ENCODE measurements at places on chromosomes 7 and 10.

GRCh38 chr10:117631276-117632145, 89.0 kb downstream of the EMX2 start:
- DNase-seq, result no peak

GRCh38 chr10:32112055-32112454, 55.8 kb upstream of the KIF5B start:
- no peak for DNase-seq

- no peak for DNase-seq
These were observed 563.0 kb downstream of the PARD3 start for GRCh38 chr10:34252111-34252510.

- DNase-seq, result no peak
These were observed 272.9 kb upstream of the ZWINT start for GRCh38 chr10:56633876-56634452.

- DNase-seq, result no peak
These were observed 26.2 kb downstream of the PALD1 start for GRCh38 chr10:70504521-70505358.

GRCh38 chr7:2261611-2262010, 19.6 kb downstream of the NUDT1 start:
- DNase-seq, result no peak

GRCh38 chr10:75814014-75814413, 382.6 kb downstream of the LRMDA start:
- DNase-seq, result no peak

GRCh38 chr10:103739039-103739764, 116.2 kb downstream of the SH3PXD2A start:
- DNase-seq, result no peak

- no peak for DNase-seq
These were observed 212.8 kb downstream of the PTN start for GRCh38 chr7:137130751-137131158.

DNA sequence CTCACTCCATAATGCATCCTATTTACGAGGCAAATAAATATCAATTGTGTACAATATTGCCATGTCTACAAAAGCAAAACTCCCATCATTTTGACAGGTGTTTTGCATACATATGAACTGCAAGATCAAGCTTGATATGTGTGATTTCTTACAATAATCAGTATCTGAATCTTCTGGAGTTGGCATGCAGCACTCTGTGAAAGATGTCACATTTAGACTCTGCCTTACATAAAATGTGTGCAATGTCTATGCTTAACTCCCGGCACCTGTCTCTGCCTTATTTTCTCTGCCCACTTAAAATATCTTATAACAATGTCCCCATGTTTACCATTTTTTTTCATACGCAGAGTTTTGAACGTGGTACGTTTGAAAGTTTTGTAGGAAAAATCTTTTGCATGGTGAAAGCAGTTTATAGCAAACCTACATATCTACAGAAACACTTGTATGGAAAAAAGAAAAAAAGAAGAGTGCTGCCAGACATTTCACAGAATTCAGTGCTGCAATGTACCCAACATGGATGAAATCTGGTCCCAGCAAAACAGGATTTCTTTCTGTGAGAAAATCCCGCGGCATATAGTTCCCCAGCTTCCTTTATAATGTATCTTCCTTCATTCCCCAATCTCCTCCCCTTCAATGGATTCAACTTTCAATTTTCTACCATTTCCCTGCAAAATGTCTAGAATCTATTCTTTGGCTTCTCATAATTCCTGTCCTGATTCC, 114.1 kb upstream of the NRP1 start:
- no peak for DNase-seq

DNA sequence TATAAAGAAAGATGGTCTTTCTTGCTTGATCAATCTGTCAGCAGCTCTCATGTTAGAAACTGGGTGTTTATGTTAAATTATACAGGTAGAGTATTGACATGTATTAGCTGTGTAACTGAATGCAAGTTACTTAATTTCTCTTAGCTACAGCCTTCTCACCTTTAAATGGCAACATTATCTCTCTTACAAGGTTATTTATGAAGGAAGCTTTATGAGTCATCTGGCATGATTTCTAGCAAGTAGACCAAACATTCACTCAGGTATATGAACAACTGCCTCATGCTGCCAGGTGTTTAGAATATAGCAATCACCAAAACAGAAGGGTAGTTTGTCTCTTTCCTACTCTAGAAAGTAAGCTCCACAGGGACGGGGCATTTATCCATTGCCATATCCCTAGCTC, 8.5 kb downstream of the ARL4A start:
- DNase-seq, result no peak

GRCh38 chr10:121928528-121928884, 675 bp upstream of the ATE1 start:
- no peak for DNase-seq

GRCh38 chr7:142752376-142753225, 3.3 kb downstream of the PRSS1 start:
- DNase-seq, result no peak

- DNase-seq, result peak; percentile 41
These were observed 9.4 kb upstream of the ZC3HAV1 start for GRCh38 chr7:139118805-139119485.

DNA sequence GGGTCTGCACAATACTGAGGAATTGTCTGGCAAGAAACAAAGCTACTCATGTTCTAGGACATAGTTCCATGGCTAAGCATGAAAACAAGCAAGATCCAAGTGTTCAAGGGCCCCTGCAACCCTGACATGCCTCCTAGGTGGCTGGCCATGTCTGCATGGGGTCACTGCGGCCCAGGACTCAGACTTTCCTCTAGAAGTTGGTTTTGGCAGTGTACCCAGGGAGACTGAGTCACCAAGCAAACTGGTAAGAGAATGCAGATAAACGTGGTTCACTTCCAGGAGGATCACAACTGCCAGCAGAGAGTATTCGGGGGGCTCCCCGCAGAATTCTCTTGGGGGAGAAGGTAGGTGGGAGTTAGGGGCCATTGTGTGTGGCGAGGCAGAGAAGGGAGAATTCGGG, 7.4 kb upstream of the PFKFB3 start:
- no peak for DNase-seq

GRCh38 chr10:124996854-124997215, 54.9 kb downstream of the ZRANB1 start:
- peak; percentile 10 for DNase-seq

DNA sequence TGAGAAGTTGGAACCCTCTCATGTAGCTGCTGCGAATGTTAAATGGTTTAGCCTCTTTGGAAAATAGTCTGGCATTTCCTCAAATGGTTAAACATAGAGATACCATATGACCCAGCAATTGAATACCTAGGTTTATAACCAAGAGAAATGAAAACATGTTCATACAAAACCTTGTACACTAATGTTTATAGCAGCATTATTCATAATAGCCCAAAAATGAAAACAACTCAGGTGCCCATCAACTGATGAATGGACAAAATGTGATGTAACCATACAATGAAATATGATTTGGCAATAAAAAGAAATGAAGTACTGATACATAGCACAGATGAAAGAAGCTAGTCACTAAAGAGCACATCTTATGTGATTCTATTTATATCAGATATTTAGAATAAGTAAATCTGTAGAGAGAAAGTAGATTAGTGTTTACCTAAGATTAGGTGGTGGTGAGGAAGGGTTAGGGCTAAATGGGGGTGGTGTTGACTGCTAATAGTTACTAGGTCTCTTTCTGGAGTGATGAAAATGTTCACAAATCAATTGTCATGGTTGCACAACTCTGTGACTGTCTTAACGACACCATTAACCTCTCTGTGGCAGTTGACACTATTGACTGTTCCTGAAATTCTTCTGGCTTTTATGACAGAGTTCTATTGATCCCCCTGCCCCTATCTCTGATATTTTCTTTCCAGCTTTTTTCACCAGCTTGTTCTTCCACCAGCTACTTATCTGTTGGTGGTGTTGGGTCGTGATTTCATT, 35.2 kb downstream of the VCL start:
- DNase-seq, result no peak

DNA sequence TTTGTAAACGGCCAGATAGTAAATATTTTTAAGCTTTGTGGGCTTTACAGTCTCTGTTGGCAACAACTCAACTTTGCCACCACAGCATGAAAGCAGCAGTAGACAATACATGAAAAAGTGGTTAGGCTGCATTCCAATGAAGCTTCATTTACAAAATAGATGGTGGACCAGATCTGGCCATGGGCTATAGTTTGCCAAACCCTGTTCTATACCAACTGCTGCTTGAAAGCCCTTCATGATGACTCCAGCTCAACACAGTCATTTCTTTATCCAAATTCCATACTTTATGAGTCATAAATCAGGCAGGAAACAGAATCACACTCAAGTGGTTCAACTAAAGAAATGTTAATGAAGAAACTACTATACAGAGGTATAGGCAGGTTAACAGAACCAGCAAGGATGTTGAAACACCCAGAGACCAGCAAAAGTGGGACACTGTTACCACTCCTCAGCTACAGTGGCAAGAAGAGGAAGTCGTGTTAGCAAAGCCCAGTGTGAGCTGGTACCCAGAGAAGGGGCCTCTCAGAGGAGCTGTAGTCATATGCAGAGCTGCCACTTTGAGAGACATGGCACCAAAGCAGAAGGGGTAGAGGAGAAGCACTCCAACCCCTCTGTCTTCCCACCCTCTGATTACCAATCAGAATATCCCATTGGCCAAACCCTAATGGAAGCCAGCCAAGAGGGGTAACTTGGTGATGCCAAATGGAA, 72.5 kb downstream of the PRLHR start:
- no peak for DNase-seq

GRCh38 chr7:155322530-155322929, 24.9 kb downstream of the INSIG1 start:
- DNase-seq, result no peak

DNA sequence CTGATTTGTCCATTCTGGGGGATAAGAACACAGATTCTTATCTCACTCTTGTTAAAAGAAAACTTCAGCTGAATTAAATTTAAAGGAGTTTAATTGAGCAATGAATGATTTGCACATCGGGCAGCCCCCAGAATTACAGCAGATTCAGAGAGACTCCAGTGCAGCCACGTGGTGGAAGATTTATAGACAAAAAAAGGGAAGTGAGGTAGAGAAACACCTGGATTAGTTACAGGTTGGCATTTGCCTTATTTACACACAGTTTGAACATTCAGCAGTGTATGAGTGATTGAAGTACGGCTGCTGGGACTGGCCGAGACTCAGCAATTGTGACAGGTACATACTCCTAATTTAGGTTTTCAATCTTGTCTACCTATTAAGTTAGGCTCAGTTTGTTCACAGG, 46.5 kb upstream of the FAM20C start:
- DNase-seq, result no peak

DNA sequence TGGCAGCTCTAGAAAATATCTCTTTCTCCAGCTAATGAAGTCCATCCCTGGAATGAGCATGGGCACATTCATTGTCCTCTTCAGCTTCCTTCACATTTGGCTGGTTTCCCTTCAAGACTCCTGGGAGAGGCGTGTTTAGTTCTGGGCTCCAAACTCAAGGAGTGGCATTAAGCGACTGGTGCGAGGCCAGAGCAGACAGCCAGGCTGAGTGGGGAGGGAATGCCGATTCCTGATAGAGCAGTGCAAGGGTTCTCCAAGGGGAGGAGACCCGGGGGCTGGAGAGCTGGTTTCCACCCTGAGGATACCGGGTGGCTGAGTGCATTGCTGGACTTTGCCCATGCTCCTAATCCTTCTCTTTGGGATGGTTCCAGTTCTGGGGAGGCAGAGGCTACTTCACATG, 372.1 kb downstream of the RPS24 start:
- no peak for DNase-seq

DNA sequence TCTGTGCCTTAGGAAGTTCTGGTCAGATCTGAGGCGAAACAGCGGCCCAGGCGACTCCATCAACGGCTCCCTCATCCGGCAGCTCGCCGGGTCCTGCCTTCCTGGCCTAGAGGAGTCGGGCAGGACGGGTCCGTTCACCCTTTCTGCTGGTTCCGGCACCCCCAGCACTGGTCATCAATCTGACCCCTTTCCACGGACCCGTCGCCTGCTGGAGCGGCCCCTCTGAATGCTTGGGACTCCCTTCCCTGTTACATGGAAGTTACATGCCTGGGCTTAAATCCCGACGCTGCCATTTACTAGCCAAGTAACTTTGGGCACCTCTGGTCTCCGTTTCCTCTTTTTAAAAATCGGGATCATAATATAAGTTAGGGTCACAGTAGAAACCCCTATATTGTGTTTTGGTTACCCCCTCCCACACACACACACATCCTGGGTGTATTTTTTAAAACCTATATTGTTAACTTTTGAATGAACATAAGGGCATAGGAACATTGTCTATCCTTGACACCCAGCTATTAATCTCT, 607 bp upstream of the GGCT start:
- DNase-seq, result no peak

DNA sequence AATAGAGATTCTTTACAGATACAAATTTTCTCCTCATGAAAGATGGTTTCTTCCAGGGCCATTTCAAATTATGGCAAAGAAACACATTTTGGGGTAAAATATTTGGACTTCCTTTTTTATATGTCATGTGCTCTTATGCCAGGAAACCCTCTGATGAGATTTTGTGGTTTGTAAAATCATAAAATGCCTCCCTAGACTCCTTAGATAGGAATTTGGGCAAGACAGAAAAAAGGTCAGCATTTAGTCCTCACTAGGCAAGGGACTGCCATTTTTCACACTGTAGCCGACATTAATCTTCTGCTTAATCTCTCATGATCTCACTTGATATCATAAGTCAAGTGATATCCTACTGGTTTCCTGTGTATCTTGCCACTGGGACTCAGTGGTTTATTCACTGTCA, 286.4 kb downstream of the ARHGAP12 start:
- DNase-seq, result no peak

DNA sequence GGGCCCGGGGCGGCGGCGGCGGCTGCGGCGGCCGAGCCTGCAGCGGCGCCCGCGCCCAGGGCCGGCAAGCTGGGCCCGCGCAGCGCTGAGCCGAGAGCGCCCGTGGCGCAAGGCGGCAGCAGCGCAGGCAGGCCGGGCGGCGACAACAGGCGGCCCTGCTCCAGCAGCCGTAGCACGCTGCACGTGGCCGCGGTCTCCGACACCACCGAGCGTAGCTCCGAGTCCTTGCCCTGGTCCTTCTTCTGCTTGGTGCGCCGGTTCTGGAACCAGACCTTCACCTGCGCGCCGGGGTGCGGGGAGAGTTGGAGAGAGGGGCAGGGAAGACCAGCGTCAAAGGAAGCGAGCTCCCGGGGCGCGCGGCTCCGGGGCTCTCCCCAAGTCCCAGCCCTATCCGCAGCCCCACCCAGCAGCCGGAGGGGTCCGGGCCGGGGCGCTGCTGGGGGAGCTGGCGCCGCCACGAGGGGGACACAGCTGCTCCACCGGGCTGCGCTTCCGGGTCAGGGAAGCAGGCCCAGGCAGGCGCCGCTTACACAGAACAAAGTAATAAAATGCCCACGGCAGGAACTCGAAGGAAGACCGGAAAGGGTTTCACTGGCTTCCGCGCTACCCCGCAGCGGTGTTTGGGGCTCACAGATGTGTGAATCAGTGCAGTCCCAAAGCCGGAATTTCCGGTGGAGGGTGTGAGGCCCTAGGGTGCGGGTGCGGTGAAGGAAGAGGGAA, 3.6 kb downstream of the VAX1 start:
- no peak for DNase-seq

- no peak for DNase-seq
These were observed 25.5 kb downstream of the GTF2IRD1 start for GRCh38 chr7:74479066-74479781.

Data from natural killer cell (primary cell).